ENCODE measurements at places on chromosomes 12 and 14.

GRCh38 chr14:37903343-37904191 lies 304.1 kb upstream of the SSTR1 start:
- no peak for DNase-seq

GRCh38 chr12:119780786-119781434 lies 96.2 kb downstream of the CIT start:
- no peak for DNase-seq

- DNase-seq, result no peak
These were observed 4.7 kb downstream of the B3GNT4 start for GRCh38 chr12:122208073-122208820.

DNA sequence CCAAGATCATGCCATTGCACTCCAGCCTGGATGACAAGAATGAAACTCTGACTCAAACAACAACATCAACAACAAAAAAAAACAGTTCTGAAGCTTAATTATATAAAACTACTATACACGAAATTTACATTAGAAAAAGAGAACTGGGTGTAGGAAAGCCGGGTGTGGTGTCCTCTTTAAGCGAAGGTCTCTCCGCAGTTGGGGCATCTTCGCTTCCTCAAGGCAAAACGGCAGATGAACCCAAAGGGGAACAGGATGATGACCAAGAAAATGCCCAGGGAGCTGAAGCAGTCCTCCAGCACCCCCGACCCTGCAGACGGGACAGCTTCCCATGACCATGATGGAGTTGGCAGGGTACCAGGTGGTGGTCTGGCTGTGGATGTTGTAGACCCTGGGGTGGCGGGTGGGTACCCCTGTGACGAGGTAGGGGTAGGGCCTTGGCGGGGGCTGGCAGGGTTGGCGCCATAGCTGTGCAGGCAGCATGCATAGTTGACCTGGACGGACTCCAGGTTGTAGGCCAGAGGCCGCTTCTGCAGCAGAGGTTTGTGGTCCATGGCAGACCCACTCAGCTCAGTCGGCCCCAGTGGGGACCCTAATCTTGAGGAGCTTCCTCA lies 18.2 kb upstream of the BCAT1 start:
- DNase-seq, result no peak

DNA sequence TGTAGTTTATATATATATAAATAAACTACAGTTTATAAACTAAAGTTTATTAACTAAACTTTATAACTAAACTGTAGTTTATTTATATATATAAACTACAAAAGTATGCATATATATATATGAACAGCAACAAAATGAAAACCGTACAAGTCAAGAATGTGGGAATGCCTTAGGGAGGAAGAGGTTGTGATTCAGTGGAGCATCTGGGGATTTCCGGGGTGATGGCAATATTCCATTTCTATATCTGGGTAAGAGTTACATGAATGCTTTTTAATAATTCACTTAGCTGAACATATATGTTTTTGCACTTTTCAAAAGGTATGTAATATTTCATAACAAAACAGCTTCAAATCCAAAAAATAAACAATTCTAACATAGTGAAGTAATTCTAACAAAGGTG lies 30.1 kb upstream of the CAND1 start:
- DNase-seq, result no peak

GRCh38 chr12:60201891-60202290 lies 606.1 kb downstream of the SLC16A7 start:
- no peak for DNase-seq

Measured in activated CD4-positive, alpha-beta T cell treated with anti-CD3 and anti-CD28 coated beads for 1 hour (primary cell).